ENCODE measurements at places on chromosomes 4 and X.
A peak's percentile ranks its signal among the peaks of the same experiment; 100 is the strongest.

DNA sequence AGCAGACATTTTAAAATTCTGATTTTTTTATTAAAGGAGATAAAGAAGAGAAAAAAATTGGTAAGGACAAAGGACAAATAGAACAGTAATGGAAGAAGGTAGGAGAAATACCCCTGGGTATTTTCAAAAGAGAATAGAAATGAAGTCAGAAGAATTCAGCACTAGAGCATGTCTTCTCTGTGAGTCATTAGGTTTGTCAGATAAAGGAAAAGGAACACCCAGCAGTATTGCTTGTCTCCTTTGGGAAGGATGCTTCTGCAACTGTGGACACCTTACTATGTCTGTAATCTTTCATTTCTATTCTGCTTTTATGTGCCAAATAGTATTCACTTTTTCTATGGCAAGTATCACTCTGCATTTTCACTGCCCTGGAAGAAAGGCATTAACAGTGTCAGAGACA, 24.0 kb upstream of the PCDH7 start:
- DNase-seq = no peak

- DNase-seq = no peak
Observed at GRCh38 chr4:105741548-105741947, 33.0 kb downstream of the GSTCD start.

- DNase-seq = no peak
Observed at GRCh38 chrX:20217906-20218305, 48.8 kb downstream of the RPS6KA3 start.

- DNase-seq = no peak
Observed at GRCh38 chr4:107823870-107824349, 822 bp upstream of the SGMS2 start.

DNA sequence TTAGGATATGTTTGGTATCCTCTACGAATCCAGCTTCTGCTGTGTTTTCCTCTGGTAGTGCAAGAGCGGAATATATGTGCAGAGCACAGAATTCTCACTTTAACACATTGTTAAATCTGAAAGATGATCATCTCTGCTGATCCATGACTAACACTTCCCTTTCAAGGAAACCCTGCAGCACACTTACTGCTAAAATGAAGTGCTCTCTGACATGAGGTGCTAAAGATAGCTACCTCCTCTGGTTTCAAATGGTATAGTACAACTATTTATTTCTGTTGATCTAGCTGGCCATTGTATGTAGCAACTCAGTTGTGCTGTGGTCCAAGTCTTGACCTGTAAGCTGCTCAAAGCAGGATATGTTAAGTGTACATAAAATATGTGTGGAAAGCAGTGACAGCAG, 162.4 kb upstream of the FMR1 start:
- no peak for DNase-seq

DNA sequence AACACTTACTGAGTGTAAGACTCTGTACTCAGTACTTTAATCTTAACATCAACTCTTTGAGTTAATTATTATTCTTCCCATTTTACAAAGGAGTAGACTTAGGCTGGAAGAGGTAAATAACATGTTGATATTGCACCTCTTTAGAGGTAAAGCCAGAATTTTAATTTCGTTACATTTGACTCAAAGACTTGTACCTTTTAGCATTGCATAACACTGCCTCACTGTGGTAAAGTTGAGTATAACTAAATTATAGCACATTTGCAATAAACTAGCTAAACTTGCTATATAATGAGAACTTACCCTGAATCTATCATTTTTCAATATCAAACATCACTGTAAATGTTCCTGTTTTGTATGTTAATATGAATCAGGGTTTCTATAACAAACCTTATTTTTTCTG, 218.5 kb downstream of the PRR32 start:
- no peak for DNase-seq

DNA sequence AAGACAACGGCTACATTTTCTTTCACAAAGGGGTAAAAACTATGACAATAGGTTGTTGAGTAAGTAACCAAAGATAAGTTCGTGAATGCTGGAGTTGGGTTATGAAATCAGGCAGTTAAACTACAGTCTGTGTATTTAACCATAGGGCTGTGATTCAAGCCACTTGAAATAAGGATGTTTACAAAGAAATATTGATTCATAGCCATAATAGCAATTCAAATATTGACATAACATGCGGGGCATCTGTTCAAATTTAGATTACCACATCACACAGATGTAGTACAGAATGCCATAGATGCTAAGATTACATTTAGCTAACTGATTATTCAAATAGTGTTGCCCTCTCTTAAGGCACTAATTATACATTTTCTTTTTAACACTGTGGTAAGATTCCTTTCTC, 364.1 kb downstream of the FSTL5 start:
- no peak for DNase-seq

- DNase-seq = no peak
Observed at GRCh38 chr4:74037076-74037955, 1.2 kb downstream of the CXCL3 start.

DNA sequence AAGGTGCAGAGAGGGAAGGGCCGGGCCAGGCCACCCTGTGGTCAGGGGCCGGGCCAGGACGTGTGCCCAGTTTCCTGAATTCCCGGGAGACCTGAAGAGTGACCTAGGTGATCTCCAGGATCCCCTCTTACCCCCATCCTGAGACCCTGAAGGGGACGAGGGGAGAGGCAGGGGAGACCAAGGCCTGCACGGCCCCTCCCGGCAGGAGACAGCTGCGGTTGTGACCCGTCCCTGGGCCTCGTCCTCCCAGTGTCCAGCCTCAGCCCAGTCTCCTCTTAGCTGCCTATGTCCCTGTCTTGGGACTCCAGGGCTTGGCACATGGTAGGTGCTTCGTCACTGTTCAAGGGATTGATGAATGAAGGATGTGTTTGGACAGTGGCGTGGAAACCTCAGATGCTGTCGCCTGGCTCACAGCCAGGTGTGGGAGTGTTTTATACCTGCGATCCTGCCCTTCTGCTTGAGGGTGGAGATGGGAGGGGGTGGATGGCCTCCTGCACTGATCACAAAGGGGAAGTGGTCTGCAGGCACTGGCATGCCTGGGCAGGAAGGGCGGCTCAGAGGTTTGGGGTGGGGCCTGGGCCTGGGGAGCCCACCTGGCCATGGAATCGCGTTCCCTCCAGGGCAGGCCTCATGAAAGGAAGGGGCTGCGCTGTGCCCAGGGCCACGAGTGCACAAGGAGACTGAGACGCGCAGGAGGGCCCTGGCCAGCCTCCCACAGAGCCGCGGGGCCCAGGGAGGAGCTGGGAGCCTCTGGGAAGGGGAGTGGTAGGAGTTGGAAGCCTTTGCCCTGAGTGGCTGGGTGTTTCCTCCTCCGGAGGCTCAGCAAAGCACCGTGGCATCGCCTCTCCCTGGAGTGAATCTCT, 6.9 kb downstream of the SH3TC1 start:
- no peak for DNase-seq

DNA sequence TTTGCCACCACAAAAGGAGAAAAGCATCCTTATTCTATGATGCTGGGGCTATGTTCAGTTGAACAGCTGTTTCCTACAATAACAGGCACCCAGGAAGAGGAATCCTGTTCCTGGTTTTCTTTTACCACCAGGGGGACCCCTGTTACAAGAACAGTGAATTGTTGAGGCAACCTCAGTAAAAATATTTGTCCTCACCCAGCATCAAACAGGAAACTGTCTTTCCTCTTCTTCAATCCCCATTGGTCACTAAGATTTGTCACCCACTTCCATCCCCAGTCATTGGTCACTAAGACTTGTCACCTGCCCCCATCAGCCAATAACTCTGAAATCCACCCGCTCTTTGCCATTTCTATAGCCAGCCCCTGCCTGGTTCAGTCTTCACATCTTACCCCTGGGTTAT, 143.5 kb upstream of the GALNT7 start:
- DNase-seq = no peak

DNA sequence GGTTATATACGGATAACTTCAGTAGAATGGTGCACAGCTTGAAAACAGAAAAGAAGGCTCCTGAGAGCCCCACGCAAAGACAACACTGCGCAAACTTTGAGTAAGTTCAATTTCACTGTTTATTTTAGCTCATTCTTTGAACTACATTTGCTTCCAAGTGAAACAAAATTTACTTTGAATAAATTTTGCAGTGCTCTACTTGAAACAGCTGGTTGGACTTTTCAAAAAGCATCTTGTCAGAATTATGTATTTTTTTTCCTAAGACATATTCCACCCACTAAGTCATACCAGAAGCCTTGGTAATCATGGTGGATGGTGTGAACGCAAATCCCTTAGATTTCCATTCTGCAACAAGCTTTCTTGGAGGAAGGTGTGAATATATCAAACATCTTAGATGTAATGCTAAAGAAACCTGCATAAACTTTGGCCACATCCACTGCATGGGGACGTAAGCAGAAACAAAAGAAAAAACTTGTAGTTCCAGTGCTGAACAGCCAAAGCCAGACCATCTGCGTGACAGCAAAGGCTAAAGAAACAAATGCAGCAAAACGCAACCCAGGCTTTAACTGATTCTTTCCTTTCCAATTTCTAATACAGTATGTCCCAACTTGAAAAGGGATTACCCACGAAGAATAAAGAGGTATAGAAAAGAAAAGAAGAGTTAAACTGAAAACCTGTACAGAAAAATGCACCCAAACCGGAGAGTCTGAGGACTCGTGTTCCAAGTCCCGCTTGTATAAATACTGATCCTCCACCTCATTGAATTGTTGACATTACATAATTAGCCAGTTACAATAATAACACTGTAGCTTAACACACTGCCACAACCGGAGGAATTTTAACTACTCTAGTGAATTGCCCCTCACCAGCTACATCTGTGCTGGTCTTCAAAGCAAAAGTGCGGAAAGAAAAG, 90.9 kb downstream of the SH3RF1 start:
- DNase-seq = no peak

DNA sequence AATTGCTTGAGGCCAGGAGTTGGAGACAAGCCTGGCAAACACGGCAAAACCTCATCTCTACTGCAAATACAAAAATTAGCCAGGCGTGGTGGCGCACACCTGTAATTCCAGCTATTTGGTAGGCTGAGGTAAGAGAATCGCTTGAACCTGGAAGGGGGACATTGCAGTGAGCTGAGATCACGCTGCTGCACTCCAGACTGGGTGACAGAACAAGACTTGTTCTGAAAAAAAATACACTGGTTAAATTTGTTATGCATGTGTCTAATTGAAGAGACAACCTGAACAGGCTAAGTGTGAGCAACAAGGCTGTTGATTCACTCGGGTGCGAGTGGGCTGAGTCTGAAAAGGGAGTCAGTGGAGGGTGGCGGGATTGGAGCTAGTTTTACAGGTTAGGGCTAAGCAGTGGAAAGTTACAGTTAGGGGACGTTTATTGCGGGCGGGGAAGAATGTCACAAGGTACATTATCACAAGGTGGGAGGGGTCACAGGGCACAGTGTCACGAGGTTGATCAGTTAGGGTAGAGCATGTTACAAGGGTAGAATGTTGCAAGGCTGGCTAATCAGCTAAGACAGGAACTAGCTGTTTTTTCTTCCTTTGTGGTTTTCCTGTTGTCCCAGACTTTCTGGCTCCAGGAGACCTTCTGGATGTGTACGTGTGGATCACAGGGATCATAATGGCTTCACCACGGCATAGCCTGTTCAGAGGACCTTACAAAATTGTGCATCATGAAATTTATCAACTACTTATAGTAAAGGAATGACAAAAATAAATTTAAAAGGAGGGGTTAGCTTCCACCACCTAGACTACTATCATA, 115.8 kb downstream of the NAA11 start:
- DNase-seq = peak; percentile 69

DNA sequence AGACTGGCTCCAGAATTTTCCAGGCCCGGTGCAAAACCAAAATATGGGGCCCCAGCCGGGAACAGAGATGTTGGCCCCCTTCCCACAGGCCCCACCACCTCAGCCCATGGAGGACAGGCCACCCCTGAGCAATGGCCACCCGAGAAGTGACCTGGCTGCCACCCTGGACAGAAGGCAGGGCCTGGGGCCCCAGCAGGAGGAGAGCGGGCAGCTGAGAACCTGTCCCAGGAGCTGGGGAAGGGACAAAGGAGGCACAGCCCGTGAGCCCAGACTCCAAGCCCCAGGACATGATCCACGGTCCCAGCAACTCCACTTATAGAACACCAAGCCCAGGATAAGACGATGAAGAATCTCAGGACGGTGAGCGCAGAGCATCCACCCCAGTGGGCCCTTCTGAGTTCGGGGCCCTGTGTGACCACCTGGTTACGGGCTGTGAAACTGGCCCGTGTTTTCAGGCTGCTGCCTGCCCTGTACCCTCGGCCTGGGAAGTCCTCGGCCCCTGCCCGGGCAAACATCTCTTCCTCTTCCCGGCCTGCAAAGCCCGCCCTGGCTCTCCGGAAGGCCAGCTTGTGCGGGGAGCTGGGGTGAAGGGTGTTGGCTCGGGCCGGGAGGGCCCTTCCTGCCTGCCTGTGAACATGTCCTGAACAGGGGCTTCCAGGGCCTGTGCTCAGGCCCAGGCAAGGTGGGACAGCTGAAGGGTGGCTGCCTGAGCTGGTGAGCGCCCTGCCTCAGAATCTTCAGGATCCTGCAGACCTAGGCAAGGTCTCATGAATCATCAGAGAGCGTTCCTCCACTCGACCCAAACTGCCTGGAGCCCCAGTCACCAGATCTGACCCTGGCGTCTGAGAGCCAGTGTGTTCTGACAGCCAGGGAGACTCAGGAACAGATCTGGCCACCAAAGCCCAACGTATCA, 47.0 kb upstream of the MAN2B2 start:
- DNase-seq = no peak

DNA sequence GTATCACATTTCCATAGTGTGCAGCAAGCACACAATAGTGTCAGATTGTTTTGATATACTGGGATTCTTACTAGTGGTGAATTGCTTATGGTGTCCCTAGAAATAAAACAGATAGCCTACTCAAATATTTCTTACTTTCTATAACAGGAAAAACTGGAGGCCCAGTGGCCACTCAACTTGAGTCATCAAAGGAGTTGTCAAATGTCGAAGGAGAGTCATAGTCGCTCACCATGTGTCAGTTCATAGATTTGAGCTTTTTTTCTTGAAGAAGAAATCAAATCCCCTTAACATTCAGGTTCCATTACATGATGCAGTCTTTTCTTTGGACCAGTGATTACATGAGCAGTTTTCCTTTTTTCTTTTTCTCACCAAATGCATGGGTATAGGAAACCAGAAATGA, 1271.0 kb downstream of the RAPGEF2 start:
- DNase-seq = no peak

DNA sequence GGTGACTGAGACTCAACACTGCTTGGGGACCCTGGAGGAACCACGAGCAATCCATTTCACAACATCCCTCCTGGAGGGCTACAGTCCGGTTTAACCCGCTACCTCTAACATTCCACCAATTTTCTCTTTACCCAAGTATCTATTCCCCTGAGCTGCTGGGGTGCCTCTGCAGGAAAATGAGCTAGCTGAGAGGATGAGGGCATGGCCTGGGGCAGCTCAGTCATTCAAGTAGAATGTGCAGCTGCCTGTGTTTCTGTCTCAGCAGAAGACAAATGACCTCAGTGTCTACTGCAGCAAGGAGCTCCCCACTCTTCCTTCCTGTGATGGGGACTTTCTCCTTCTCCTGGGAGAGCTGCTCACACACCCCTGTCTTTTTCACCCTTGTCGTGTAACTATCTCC, 120.8 kb downstream of the ZNF518B start:
- DNase-seq = no peak

- DNase-seq = no peak
Observed at GRCh38 chrX:74246524-74246923, 57.5 kb upstream of the ZCCHC13 start.

- no peak for DNase-seq
Observed at GRCh38 chr4:2365054-2365912, 53.2 kb downstream of the ZFYVE28 start.
